ENCODE measurements at places on chromosomes 7 and 10.

DNA sequence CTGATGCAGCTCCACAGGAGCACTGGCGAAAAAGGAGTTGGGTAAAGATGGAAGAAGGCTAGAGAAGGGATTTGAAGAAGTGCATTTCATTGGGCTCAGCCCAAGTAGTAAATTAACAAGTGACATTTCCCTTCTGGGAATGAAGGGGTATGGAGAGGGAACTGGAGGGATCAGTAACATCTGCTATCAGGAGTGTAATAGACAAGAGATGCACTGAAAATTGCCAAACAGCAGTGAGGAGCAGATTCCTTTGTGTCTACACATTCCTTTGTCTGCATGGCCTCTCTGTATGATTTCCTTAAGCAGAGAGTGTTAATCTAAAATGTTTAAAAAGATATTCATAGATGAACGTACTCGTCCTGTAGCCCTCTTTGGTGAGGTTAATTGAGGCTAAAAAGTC lies 148.2 kb upstream of the FERD3L start:
- no peak for DNase-seq

DNA sequence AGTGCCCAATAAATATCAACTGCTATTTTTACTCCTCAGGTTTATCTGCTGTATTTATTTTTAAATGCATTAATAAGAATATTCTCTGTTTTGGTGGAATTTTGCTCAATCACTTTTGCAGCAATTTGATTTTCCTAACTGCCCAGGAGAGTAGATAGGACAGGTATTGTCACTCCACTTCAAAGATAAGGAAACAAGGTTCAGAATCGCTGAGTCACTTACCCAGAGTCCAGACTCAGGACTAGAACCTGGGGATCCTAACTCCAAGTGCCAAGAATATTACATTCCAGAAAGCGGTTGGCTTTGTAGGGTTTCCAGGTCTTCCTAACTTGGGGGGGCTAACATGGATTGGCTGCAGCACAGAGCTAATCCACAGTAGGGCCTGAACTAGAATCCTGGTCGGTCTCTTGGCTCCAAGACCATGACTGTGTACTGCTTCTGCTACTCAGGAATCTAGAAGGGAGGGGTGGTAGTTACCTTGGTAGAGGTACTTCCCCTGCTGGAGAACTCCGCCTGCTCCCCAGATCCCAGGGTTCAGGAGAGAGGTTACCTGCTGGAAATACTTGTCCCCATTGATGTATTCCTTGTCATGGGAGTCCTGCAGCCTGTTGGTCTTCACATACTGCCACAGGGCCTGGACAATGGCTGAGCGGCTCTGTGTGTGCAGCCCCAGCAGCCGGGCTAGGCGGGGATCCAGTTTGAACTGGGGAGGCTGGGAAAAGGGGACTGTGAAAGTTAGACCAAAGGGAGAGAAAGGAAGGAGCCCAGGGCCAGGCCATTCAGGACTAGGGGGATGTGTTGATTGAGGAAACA lies 7.3 kb downstream of the SMARCD3 start:
- DNase-seq, result no peak

DNA sequence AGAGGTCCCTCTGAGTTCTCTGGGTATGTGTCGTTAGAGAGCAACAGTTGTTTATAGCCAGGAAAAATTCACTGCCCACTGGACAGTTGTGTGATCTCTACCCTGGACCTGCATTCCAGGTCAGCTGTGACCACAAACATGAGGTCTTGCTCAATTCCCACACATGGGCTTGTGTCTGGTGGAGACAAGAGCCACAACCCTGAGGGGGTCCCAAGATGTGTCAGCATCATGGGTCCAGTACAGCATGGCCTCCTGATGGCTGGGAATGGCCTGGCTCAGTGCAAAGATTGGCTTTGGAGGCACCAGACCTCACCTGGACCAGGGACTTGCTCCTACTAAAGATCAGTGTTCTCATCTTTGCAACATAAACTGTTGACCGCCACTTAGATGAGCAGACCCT lies 751.6 kb downstream of the GRID1 start:
- DNase-seq, result no peak

- DNase-seq, result no peak
These were observed 50.4 kb downstream of the RBM33 start for GRCh38 chr7:155694851-155695250.

DNA sequence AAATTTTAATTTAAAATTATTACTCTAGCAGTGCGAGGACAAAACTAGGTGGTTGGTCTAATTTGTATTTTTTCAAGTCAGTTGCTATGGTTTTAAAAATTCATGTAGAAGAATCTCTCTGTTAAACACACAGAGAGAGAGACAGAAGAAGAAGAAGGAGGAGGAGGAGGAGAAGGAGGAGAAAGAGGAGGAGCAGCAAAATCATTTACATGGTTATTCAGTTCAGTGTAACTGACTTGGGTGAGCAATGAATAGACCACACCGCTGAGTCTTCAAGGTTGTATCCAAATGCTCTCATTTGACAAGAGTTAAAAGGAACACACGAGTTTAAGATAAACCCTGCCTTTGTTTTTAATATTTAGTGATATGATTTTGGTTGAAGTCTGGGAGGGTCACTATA lies 131.1 kb downstream of the PDE1C start:
- DNase-seq, result no peak

DNA sequence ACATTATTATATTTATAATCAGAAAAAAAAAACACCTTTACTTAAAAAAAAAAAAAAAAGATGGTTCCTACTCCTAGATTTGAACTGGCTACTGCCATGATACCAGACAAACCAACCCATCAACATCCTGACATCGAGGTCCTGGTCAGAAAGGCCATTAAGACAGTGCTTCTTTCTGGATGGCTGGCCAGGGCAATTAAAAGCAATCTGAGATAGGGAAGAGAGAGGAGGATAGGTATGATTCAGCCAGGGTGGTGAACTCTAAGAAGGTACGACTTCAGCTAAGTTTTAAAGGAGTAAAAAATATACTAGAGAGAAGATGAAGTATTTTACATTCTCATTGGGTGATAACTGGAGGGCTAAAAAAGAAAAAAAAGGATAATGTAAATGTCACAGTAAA lies 139.0 kb downstream of the DOCK4 start:
- DNase-seq, result no peak

DNA sequence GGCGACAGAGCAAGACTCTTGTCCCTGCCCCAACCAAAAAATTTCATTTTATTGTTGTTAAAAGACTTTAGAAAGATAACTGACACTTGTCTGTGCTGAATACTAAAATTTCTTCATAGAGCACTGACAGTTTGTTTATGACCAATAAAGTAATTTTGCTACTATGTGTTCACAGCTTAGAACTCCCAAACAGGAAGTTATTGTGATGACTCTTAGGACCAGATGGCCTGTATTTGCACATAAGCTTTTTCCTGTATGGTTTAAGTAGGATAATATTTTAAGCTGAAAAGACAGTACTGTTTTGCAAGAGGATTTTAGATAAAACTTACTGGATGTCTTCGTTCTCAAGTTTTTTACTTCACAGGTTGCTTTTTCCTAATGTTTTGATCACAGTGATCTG lies 80.7 kb downstream of the MMRN2 start:
- no peak for DNase-seq

GRCh38 chr10:85250304-85250703 lies 921.9 kb downstream of the CCSER2 start:
- DNase-seq, result no peak

- no peak for DNase-seq
These were observed 800.1 kb upstream of the ZWINT start for GRCh38 chr10:57161157-57161556.

GRCh38 chr10:129972145-129972965 lies 8.3 kb upstream of the EBF3 start:
- no peak for DNase-seq

- DNase-seq, result no peak
These were observed 112.5 kb upstream of the GHITM start for GRCh38 chr10:84026821-84027257.

DNA sequence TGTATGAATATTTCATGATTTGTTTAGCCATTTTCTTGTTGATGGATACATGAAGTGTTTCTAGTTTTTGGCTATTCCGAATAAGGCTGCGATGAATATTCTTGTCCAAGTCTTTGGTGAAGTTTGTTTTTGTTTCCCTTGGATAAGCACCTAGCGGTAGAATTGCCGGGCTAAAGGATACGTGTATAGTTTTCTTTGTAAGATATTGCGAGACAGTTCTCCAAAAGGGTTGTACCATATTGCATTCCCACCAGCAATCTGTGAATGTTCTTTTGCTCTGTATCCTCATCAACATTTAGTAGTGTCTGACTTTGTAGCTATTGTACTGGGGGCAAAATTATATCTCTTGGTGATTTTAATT lies 142.6 kb downstream of the DOCK1 start:
- DNase-seq, result no peak

GRCh38 chr7:132141109-132141508 lies 435.2 kb downstream of the PLXNA4 start:
- no peak for DNase-seq

DNA sequence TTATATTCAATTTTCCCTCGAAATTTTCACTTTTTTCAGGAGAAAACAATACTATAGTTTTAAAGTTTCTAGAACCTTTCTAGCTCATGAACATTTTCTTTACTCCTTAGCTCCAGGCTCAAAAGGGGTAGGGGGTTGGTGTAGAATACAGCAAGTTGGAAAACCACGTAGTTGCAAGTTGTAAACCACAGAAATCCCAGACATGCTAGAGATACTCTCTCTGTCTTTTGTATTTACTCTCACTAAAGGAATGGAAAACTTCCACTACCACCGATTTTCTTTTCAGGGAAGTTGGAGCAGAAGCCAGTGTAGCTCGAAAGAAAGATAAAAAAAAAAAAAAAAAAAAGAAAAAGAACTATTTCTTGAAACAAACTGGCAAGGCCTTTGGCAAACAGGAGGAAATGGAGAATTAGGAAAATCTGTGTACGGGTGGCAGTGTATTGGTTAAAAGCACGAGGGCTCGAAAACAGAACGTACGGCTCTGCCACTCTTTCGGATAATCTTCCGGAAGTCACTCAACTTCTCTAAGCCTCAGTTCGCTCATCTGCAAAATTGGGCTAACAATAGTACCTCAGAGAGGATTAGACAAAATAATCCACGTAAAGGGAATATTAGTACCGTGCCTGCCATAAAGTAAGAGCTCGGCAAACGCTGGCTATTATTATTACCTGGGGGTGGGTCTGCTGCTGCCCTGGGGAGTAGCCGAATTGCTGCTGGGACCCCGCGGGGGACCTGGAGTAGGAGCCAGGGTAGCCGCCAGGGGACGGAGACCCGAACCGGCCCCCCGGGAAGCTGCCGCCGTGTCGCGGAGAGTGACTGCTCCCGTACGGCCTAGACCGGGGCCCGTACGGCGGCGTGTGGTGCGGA lies 628 bp downstream of the MPLKIP start:
- DNase-seq, result peak; percentile 24

DNA sequence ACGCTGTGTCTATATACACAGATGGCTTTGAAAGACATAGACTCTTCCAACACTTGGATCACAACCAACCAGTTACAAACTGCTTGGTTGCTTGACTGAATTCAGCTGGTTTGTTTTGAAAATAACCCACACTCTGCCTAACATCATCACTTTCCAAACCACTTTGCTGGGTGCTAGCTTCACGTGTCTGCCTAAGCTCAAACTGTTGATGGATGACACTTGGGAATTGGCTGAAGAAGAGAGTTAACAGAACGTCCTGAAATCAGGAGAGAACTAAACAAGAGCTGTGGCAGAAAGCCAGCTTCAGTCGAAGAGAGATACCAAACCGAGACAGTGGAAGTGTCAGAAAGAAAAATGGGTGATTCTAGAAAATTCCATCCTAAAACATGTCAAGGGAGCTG lies 420.8 kb upstream of the AUTS2 start:
- DNase-seq, result no peak

GRCh38 chr10:73863039-73863817 lies 11.1 kb downstream of the CAMK2G start:
- DNase-seq, result no peak

- DNase-seq, result no peak
These were observed 71.6 kb upstream of the GRID1 start for GRCh38 chr10:86438091-86438749.

- DNase-seq, result no peak
These were observed 1169.0 kb downstream of the REEP3 start for GRCh38 chr10:64690194-64690593.

GRCh38 chr7:22343612-22344011 lies 13.3 kb downstream of the RAPGEF5 start:
- no peak for DNase-seq

DNA sequence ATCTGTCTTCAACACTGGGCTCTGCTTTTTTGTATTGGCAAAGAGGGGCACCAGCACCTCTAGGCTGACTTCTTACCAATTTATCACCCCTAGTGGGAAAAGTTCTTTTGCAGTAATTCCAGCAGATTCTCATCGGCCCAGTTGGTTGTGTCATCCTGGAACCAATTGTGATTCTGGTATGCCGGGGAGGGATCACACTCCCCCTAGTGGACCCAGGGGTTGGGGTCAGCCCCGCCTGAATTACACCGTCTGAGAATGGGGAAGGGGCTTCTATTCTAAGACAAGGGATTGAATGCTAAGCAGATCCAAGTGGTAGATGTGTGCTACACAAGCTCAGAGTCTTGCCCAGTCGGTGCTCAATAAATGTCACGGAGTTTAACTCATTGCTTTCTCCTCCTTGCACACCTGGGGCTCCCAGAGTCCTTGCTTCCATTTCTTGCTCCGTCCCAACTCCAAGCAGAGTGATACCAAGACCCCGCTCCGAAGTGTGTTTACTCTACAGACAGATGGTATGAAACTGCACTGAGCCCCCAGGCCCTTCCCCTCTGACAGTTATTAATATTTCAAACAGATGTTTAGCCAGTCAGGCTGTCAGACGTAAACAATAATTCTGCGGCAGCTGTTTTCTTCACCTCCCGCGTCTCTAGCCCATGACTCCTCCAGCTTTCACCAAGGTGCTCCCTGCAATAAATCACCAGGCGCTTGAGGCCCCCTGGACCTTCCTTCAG lies 71.9 kb downstream of the C10orf105 start:
- no peak for DNase-seq
